ENCODE measurements at places on chromosomes 11 and 22.

- DNase-seq: peak; percentile 19
Observed at GRCh38 chr11:113201054-113201818, 113.1 kb upstream of the TTC12 start.

- peak; percentile 67 for DNase-seq
Observed at GRCh38 chr22:26172389-26172990, 3.2 kb downstream of the SEZ6L start.

- no peak for DNase-seq
Observed at GRCh38 chr11:120208777-120209176, 2.1 kb upstream of the OAF start.

DNA sequence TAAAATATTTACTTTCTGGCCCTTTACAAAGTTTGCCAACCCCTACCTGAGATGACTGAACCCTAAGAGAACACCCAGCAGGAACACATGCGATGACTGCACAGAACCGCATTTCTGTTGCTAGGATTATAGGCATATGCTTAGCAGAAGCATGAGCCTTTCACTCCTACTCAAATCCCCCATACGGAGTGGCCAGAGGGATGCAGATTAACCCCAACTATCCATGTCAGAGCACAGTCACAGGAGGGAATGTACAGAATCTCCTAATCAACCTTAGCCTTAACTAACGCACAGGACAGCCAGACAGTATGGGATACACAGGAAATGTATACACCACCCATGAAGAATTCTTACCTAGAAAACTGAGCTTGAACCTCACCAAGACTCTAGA lies 6.2 kb downstream of the HPS4 start:
- DNase-seq: no peak

- DNase-seq: no peak
Observed at GRCh38 chr11:16632295-16633200, 105.9 kb upstream of the C11orf58 start.

- DNase-seq: no peak
Observed at GRCh38 chr22:44338906-44339305, 26.2 kb upstream of the SHISAL1 start.

DNA sequence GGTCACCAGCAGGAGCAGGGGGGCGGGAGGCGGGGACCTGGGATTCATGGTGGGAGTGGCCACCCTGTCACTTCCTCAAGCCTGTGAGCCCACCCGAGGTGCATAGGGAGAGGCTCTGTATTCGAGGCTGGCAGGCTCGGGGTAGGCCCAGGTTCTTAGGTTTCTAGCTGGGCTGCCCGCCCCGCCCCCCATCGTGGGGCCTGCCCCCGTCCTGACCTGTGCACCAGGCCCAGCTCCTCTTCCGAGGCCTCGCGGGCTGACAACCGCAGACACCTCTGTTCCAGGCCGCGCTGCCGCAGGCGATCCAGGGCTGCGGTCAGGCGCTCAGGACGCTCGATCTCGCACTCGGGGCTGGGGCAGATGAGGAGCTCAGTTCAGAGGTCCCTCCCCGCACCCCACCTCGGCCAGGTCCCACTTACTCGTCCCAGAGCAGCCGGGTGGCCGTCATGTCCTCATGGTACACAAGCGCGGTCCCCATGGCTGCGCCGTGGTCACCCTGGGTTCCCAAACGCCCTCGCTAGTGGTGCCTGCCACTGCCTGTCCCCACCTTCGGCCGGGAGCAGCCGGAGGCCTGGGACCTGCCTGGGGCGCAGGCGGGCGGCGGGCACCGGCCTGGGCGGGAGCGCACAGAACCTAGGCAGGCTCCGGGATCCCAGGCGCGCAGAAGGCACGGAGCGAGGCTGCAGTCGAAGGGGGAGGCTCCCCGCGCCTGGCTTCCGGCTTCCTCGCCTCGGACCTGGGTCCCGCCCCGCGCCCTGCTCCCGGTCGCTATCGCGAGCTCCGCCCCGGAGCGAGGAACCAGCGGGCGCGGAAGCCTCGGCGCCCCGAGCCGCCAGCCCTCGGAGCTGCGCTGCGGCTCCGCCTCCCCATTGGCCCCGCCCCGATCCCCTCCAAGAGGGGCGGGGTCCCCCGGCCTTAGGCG lies at the start of gene HDAC10:
Gene HDAC10 (minus strand): TSS at position 711 of the 922 bp plus-strand sequence. CDS start 233 bp downstream, at position 478.
- peak; percentile 45 for DNase-seq

- DNase-seq: peak; percentile 81
Observed at GRCh38 chr11:133082841-133083488, 449.3 kb downstream of the OPCML start.

DNA sequence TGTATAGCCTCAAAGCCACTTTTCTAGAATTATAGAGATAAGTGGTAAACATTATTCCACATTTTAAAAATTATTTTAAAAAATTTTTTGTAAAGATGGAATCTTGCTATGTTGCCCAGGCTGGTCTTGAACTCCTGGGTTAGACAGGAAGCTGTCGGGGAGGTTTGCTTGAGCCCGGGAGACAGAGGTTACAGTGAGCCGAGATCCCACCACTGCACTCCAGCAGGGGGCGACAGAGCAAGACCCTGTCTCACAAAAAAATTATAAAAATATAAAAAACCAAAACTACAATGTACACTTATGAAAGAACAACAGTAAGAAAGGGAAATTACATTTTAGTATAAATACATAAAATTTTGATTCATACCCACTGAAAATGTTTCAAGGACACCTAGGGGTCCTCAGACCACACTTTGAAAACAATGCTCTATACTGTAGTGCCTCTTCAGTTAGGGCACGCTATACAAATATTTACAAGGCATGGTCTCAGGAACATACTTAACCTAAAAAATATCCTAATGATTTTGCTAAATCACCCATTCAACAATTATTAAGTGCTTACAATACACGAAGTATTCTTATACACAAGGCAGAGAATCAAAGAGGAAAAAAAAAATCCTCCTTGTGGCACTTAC lies 111.2 kb downstream of the MRTFA start:
- DNase-seq: peak; percentile 17

- no peak for DNase-seq
Observed at GRCh38 chr11:115127790-115128189, 376.4 kb downstream of the CADM1 start.

Measured in NCI-H1105 treated with DMSO at 0.1 percent for 48 hours (cell line).